ENCODE measurements at places on chromosomes 7 and 10.

- no peak for DNase-seq
These were observed 222.9 kb downstream of the CHRM2 start for GRCh38 chr7:137091396-137091795.

GRCh38 chr10:63071145-63071544 is 62.0 kb upstream of the NRBF2 start:
- DNase-seq: no peak

GRCh38 chr10:87659571-87660483 is at the start of gene PAPSS2:
Gene PAPSS2 (plus strand): TSS chr10:87659878. CDS start chr10:87659982, 104 bp downstream.
- DNase-seq: no peak

GRCh38 chr10:18505456-18506118 is 145.8 kb downstream of the NSUN6 start:
- no peak for DNase-seq

DNA sequence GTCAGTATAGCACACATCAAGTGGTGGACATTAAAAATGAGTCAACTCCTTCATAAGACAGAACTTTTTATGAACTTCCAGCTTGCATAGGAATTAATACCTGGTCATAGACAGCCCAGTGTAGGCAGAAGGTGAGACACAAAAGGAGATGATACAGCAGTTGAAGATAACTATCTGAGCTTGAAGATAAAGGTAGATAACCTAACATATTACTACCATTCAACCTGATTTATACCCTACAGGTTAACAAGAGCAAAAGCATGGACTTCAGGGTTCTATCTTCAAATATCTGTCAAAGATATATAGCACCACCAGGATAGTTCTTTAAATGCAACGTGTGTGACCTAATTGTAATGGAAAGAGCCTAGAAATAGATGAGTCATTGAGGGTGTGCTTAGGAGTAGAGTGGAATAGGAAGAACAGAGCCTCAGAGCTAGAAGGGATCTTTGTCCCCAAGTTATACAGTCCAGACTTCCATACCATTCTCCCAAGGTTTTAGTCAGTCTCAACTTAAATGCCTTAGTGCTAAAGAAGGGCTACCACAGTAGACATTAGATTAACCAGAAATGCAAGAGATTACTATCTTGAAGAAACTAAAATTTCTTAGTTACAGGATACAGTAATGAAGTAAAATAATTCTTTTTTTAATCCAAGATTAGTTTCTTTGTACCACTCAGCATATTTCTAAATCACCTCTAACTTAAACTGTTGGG is 9.2 kb downstream of the ZNF800 start:
- no peak for DNase-seq

DNA sequence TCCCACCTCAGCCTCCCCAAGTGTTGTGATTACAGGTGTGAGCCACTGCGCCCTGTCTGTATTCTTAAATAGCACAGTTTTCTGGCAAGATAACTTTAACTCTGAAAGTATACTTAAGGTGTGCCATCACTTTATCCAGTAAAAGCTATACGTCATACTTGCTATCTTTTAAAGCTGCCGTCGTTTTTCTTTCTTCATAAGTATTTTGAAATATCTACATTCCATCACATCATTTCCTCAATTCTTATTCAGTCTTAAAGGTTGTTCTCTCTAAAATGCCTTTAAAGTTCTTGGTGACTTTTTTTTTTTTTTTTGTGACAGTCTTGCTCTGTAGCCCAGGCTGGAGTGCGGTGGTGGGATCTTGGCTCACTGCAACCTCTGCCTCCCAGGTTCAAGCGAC is 34.7 kb downstream of the PTPN12 start:
- no peak for DNase-seq

DNA sequence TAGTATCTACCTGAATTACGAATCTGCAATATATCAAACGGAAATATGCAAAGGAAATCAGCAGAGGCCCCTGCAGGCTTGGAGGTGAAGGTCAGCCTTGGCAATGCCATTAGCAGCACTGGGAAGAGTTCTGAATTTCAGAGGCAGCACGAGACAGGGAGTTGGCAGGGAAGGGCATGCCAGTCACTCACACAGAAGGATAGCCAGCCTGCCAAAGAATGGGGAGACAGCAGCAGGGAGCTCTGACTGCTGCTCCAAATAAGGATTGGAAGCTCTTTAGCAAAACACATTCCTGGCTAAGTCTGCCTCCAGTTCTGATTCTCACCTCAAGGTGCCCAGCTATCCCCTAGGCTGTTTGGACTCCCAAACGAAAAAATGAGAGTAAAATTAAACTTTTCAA is 188.0 kb downstream of the PDE1C start:
- no peak for DNase-seq

GRCh38 chr10:31173752-31174151 is 142.1 kb upstream of the ZNF438 start:
- no peak for DNase-seq

- no peak for DNase-seq
These were observed 455.6 kb upstream of the ANKRD30A start for GRCh38 chr10:36669615-36670352.

GRCh38 chr7:99396418-99397296 is 11.7 kb downstream of the PDAP1 start:
- DNase-seq: no peak

- no peak for DNase-seq
These were observed 101.5 kb downstream of the EPDR1 start for GRCh38 chr7:38021892-38022291.

GRCh38 chr7:130995252-130996081 is 261.5 kb upstream of the KLF14 start:
- DNase-seq: no peak

DNA sequence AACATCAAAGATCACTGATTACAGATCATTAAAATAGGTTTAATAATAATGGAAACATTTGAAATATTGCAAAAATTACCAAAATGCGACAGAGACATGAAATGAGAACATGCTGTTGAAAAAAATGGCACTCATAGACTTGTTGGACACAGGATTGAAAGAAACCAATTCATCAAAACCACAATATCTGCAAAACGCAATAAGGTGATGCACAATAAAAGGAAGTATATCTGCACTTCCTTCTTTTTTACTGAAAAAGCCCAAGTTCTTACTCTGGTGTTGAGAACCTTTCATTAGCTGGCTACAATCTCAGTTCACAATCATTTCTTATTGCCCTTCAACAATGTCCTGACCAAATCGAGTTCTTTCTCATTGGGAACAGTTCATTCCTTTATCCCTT is 28.7 kb downstream of the TMEM106B start:
- no peak for DNase-seq

GRCh38 chr7:7311001-7311400 is 128.7 kb downstream of the C1GALT1 start:
- DNase-seq: no peak

GRCh38 chr7:41702635-41703371 is at the start of gene INHBA:
Gene INHBA (minus strand): TSS chr7:41703090. CDS start chr7:41700374, 2,716 bp downstream.
- no peak for DNase-seq

- DNase-seq: no peak
These were observed 441.5 kb upstream of the ETV1 start for GRCh38 chr7:14430926-14431325.

- DNase-seq: no peak
These were observed 222.0 kb downstream of the SKAP2 start for GRCh38 chr7:26642416-26642815.

GRCh38 chr7:17940951-17941431 is 697 bp upstream of the SNX13 start:
- no peak for DNase-seq

GRCh38 chr7:77413861-77414424 is 2.2 kb downstream of the GSAP start:
- DNase-seq: no peak

DNA sequence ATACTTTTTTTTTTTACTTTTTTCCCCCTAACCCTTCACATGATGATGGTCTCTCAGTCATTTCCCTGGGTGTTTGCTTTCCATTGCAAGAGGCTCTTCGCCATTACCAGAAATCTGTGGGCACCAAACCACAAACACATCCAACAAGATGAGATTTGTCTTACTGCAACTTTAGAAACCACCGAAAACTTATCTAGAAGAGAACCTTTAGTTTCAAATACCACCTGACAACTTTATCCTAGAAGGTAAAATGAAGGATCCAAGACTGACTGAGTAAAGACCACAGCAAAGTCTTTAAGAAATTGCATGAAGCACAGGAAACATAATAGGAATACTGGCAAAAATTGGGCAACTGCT is 363.3 kb upstream of the MBL2 start:
- DNase-seq: no peak

GRCh38 chr7:102095321-102096011 is 191.2 kb upstream of the SH2B2 start:
- no peak for DNase-seq

GRCh38 chr10:12350167-12350872 is 973 bp downstream of the CAMK1D start:
- no peak for DNase-seq

- no peak for DNase-seq
These were observed 149.3 kb downstream of the FGFR2 start for GRCh38 chr10:121448766-121449421.

GRCh38 chr7:55549457-55549856 is 22.8 kb downstream of the VOPP1 start:
- DNase-seq: no peak

DNA sequence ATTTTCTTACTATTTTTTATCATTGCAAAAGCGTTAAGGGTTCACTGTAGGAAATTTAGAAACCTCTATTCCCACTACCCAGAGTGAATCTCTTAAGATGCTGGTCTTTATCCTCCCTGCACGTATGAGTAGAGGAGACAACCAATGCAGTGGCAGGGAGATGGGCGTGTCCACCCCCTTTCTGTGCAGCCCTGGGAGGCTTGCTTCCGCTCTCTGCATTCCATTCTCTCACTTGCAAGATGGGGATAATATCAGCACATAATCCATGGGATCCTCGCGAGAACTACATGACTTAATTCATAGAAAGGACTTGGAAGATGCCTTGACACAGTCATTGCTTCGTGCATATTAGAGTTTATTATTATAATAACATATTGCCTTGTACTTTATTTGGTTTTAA is 196.2 kb downstream of the KLF6 start:
- DNase-seq: no peak

- no peak for DNase-seq
These were observed 11.4 kb upstream of the GRB10 start for GRCh38 chr7:50793947-50794570.

DNA sequence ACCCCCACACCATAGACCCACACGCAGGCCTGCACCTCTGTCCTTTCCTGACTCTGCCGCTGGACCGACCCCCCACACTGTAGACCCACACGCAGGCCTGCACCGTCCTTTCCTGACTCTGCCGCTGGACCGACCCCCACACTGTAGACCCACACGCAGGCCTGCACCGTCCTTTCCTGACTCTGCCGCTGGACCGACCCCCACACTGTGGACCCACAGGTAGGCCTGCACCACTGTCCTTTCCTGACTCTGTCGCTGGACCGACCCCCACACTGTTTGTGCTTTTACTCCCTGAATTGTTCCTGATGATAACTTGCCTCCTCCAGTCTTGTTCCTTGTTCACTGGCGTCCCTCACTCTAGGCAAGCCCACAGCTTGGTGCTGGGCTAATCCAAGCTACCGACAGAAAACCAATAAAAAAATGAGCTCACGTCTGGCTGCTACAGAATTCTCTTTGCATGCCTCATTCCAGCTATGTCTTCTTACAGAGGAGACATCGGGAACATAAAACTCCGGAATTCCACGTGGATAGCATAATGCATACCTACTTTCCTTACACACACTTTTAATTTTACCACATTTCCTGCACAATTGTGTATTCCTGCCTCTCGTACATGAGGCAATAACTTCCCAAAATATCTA is 494.3 kb downstream of the PTPRN2 start:
- DNase-seq: peak; percentile 40

DNA sequence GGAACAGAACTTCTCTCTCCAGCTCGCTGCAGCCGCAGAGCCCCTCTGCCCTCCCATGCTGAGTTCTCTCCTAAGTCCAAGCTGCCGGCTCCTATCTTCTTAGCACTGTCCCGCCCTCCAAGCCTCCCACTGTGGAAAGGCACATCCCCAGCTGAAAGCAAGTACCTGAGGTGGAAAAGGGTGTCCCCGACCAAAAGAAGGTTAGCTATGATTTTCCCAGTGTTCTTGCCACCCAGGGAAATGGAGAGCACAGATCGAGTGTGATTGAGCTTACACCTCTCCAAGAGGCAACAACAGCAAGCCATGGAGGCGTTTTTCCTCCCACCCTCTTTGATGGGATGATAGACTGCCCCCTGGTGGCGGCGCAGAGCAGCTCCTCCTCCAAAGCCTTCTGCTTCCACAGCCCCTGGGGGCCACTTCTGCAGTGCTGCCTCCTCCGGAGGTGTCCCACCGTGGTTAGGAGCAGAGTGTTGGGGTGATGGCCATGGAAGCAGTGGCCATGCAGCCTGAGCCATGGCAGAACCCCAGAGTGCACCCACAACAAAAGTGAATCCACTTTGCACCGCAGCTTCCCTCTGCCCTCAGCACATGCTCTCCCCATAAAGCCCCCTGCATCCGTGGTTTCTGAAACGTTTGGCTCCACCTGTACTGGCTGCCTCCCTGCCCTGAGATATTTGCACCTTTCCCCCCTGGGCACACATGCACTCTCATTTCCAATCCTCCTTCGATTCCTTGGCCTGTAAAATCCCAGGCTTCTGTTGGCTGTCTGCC is 143.1 kb upstream of the STK17A start:
- no peak for DNase-seq

DNA sequence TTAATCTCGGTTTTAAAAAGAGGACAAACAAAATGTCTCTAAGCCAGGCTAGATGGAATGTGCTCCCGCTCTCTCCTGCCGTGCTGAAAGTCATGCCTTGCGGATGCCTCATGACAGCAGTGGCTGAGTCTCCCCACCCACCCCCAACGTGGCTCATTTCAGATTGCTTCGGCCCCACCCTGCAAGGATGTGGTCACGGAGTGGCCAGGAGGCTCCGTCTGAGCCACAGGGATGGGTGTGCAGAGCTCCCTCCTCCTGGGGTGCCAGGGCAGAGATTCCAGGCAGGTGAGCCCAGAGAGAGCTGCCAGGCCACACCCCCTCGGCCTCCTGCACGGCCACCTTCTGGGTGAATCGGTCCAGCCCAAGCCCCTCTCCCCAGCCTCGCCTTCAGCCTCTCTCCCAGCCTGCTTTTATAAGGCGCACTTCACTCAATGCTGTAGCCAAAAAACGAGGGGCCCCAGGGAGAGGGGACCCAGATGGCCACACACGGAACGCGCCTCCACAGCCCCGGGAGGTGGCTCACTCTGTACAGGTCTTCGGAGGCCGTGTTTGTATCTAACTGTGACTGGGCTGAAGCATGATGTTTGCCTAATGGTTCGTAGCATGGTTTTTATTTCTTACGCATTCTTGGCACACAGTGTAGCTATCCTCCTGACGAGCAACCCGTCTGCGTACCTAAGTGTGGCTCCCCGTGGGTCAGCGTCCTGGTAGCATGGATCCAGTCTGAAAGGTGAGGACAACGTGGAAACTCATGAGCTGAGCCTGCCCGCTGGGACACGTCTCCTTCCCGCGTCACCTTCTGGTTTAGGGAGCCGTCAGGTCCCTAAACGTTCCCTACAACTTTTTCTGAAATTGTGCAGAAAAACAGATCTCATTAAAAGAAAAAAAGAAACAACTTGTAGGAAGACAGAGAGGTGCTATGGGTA is 413.8 kb upstream of the FOXK1 start:
- peak; percentile 39 for DNase-seq

GRCh38 chr10:131786756-131787605 is 113.8 kb upstream of the PPP2R2D start:
- no peak for DNase-seq

- no peak for DNase-seq
These were observed 7.6 kb downstream of the ATP5F1C start for GRCh38 chr10:7795605-7796004.

All from ascending aorta (tissue), 2 donors.